Common myeloid progenitor, CD34-positive (primary cell): ENCODE measurements at places on chromosomes 3 and 15.
A peak's percentile ranks its signal among the peaks of the same experiment; 100 is the strongest.

GRCh38 chr3:79263423-79263822 is 504.4 kb downstream of the ROBO1 start:
- no peak for DNase-seq

DNA sequence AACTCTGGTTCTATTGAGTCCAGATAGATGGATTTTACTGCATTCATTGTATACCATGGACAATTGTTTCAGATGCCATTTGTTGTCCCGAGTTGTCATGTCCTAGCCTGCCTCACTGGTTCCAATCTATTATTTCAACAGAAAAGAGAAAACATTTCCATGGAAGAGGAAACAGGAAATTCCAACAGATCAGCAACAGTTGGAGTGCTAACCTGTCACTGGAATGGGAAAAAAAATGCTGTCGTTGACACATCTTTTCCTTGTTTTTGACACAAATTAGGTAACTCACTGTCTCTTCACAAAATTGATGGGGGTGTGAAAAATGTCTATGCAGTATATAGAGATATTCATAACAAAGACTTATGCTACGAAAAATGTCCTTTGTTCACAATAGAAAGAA is 432.0 kb upstream of the TBL1XR1 start:
- DNase-seq = no peak

GRCh38 chr15:85396554-85396953 is 16.2 kb downstream of the AKAP13 start:
- DNase-seq = no peak

DNA sequence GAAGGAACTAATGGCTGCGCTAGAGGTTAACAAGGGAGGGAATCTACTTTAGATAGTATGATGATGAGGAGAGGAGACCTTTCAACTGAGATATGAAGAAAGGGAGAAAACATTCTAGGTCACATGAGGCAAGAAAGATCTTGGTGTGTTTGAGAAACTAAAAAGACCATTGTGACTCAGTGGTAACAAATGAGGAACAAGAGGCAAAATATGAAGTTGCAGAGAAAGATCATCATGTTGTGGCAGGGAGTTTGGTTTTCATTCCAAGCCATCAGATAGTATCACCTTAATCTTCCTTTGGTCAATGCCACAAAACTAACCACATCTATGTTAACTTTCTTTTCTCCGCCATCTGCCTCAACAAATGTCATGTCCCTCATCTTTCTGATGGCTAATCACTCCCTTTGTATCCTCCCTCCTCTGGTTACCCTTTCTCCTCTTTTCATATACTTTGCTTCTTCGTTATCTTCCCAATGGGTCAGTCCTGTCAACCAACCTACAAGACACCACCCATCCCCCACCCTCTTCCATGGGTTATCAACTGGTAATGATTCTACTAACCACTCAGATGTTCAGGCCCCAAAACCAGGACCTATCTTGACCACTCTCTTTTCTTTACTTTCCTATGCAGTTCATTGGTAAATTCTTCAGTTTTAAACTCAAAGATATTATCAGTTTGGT is 2.4 kb upstream of the PDCD6IP start:
- DNase-seq = peak; percentile 21

DNA sequence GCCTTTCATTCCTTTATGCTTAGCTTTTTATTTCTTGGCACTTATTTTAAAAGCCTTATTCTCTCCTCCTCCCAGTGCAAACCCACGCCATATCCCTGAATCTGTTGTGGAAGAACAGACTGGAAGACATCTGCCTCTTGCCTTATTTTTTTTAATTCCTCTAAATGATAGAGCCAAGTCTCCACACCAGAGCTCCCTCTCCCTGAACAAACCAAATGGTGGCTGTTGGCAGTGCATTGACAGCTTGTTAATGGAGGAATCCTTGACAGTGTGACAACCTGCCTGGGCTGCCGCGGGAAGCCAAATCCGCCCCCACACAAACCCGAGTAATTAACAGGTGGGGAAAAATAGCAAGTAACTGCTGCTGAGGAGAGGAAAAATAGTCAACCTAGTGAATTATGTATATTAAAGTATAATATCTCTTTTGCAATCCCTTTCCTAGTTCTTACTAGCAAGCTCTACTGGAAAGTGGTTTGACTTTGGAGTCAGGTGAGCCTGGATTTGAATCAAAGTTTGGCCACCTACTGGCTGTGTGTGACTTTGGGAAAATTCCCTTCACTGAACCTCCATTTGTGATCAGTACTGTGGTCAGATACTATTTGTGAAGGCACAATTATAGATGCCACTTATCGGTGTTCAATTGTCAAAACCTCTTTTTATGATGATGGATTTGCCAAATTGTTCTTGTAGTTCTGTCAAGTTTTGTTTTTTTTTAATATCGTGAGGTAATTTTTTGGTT is 589.6 kb downstream of the PDCD6IP start:
- no peak for DNase-seq

DNA sequence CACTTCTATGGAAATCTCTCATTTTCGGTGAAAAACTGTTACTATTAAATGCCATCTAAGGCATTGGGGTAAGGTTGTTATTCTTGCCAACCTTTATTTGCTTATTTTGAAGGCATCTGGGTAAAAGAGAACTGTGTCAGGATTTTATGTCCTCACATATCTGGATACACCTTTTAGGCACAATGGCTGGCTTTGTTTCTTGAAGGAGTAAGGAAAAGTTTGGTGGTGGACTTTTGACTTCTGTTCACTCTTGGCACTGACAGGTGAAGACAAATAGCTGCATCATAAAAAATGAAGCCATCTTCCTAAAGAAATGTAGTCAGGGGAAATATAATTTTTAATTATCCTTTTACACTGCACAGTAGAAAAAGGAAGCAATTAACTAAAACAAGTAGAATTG is 310.0 kb downstream of the CNTN3 start:
- no peak for DNase-seq

GRCh38 chr15:29873264-29873663 is 51.0 kb upstream of the TJP1 start:
- DNase-seq = no peak

- no peak for DNase-seq
Observed at GRCh38 chr15:63023351-63023945, 19.1 kb upstream of the TPM1 start.

- no peak for DNase-seq
Observed at GRCh38 chr3:11019116-11019819, 26.7 kb downstream of the SLC6A1 start.

DNA sequence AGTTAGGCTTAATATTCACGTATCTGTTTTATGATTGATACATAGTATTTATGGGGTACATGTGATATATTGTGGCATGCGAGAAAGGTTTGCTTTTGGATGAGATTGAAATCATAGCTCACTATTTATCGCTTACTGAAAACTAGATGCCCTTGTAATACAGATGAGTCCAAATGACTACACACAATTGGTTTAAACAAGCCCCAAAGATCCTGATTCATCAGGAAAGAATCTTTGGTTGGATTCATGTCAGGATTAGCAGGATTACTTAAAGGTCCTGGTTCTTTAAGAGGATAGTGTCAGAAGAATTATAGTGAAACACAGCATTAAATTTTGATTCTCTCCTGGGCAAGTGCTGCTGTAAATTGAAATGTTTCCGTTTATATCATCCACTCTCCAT is 18.6 kb upstream of the AADAC start:
- DNase-seq = no peak

- DNase-seq = no peak
Observed at GRCh38 chr3:145911016-145911415, 250.0 kb downstream of the PLOD2 start.

GRCh38 chr15:68375191-68375631 is 56.8 kb downstream of the ITGA11 start:
- no peak for DNase-seq

DNA sequence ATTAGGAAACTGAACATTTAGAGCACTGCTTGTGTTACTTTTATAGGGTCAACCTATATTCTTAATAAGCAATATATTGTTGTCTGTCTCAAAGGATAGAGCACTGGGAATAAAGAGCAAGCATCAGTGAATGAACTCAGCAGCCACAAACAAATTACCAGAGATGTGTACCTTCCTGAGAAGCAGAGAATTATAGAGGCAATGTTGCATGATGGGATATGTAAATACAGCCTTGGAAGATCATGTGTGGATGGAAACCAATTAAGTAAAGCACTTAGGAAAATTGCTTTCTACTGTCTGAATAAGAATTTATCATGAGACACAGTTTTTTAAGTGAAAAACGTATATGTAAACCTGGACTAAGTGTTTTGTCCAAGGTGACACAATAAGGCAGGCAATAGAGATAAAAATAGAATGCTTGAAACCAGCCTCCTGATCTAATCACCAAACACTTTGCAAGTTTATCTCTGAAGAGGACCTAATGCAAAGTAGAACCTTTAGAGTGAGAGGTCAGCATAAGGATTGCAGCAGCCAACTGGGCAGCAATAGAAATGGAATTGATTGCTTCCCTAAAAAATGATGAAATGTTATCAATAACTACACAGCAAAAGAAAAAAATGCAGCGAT is 848.0 kb downstream of the TUSC7 start:
- no peak for DNase-seq

GRCh38 chr15:100720406-100720967 is 118.1 kb downstream of the ASB7 start:
- no peak for DNase-seq

DNA sequence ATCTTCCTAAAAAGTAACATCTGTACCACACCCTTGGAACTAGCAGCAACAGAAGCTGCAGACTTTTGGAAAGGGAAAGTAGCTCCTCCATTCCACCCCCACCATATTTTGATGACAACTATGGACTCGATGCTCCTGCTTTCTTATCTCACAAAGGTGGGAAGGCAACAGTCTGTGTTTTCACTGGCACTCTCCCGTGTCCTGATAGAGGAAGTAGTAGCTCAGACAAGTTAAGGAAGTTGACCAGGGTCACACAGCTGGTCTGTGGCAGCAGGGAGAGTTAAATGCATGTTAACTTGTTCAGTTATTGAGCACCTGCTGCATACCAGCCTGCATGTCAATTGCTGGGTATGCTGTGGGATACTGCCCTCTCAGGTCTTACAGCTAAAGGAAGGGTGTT is 33.1 kb downstream of the BHLHE40 start:
- no peak for DNase-seq

GRCh38 chr3:121724130-121724529 is 25.4 kb downstream of the GOLGB1 start:
- peak; percentile 49 for DNase-seq

GRCh38 chr3:14435175-14436014 is 33.0 kb downstream of the SLC6A6 start:
- DNase-seq = no peak

DNA sequence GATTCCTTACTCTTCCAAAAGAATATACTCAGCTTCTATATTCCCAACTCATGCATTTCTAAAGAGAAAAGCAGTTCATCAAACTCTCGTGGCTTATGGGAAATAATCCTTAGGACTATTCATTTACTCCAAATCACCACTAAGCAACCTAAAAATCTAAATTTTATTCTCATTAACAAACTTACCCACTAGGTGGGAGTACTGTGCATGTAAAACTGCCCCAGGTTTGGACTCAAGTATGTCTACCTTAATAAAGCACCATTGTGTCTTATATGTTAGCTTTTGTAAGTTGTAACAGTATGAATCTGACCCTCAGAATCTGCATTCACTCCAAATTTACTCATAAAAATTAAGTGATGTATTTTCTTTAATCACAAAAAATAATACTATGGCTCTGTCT is 25.3 kb downstream of the RAD18 start:
- peak; percentile 59 for DNase-seq

DNA sequence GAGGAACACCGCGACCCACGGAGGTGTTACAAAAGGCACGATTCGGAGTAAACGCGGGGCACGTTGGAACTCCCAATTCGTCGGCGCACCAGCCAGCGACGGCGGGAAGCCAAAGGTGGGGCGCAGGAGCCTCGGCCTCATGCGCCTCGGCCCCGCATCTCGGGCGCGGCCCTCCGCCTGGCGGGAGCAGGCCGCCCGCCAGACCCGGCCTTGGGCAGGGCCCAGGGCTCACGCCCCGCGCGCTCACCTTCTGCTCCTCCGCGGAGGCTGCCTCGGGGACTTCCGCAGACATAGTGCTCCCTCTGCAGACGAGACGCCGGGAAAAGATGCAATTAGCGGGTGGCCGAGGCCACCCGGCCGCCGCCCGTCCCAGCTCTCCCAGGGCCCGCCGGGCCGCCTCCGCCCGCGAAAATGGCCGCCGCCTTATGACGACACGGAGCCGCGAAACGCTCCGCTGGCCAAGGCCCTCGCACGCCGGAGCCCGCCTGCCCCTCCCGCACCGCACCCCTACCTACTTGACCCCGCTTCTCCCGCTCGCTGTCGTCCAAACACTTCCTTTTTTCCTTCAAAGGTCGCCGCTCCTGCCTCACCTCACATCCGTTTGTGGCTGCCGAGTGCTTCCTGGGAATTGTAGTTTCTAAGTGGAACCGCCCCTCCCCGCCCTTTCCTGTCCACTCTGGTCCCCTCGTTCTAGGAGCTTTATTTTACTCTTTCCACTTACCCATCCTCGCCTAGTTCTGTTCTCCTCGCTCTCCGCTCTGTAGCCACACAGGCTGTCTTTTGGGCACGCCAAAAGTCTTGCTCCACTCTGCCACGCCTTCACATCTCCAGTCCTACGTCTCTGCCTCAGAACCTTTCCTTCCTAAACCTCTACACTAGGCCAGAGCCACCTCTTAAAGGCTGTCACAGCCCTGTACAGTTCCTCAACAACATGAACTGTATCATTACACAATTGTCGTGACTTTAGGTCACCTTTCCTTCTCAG is at the start of gene ARPP19:
Gene ARPP19, minus strand, starts transcription at position 430 of the 985 bp plus-strand sequence. Its CDS starts 138 bp downstream, at position 292.
- DNase-seq = peak; percentile 87

- no peak for DNase-seq
Observed at GRCh38 chr3:61594144-61594963, 33.0 kb downstream of the PTPRG start.
